ENCODE measurements at places on chromosomes 13 and 19. TPM values are rescaled to one million over a fixed set of nuclear protein-coding genes. Genes with fewer than 3 reads are reported as not detected.
A peak's percentile ranks its signal among the peaks of the same experiment; 100 is the strongest.

The A1BG gene
- 26.4 TPM for total RNA-seq

The ZNF888 gene
- 2.7 TPM for total RNA-seq

The MAST1 gene
- 0.16 TPM for total RNA-seq

The FKBP8 gene
- total RNA-seq: 300 TPM

The TSC22D1 gene
- total RNA-seq: 38.8 TPM

The ZSCAN22 gene
- 2.2 TPM for total RNA-seq

The AKT2 gene
- total RNA-seq: 128 TPM

The GIPC3 gene
- 0.08 TPM for total RNA-seq

The KLK4 gene
- not detected for total RNA-seq

The IRGC gene
- total RNA-seq: not detected

The ZNF729 gene
- not detected for total RNA-seq

The RASAL3 gene
- not detected for total RNA-seq

The KASH5 gene
- total RNA-seq: not detected

- no peak for DNase-seq
These were observed 682.4 kb upstream of the ATXN8OS start for GRCh38 chr13:69425235-69425634.

DNA sequence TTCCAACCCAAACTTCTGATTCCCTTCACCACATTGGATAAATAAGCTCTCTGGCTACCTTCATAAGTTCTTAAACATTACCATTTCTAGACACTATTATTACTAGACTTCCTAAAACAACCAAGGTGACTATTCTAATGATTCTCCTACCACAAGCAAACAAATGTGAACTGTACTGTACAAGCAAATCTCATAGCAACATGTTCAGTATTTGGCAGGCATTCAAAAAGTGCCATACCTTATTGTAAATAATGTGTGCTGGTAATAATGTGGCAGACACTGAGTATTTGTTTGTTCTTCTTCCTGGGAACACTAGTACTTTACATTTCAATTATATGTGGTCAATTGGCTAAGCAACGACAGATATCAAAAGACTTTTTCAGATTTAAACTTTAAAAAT is 986.0 kb upstream of the SPRY2 start:
- no peak for DNase-seq

DNA sequence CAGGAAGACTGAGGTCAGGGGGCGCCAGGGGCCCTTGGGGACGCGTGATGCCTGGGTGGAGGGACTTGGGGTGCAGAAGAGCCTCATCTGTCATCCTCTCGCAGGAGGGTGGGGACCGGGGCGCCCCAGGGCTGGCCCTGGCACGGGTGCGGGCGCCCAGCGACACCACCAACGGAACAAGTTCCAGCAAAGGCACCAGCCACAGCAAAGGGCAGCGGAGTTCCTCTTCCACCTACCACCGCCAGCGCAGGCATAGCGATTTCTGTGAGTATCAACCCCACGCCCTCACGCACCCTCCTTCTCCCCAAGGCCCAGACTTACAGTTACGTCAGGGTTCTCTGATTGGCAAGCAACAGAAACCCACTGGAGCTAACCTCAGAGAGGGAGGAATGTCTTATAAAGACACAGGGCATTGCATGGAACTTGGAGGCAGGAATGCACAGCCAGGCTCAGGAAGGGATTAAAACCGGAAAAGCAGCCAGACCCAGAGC is 29.4 kb downstream of the MARK4 start:
- DNase-seq: no peak

- peak; percentile 83 for DNase-seq
These were observed 99.0 kb upstream of the TSHZ3 start for GRCh38 chr19:31448221-31448657.

- DNase-seq: no peak
These were observed 893.4 kb upstream of the MIR17HG start for GRCh38 chr13:90454002-90454636.

GRCh38 chr19:56642711-56643459 is at the start of gene SMIM17:
Gene SMIM17 (plus strand): TSS chr19:56643159. CDS start chr19:56645668, 2,509 bp downstream.
- DNase-seq: no peak

- no peak for DNase-seq
These were observed 93.4 kb downstream of the ABCC4 start for GRCh38 chr13:95207769-95208366.

DNA sequence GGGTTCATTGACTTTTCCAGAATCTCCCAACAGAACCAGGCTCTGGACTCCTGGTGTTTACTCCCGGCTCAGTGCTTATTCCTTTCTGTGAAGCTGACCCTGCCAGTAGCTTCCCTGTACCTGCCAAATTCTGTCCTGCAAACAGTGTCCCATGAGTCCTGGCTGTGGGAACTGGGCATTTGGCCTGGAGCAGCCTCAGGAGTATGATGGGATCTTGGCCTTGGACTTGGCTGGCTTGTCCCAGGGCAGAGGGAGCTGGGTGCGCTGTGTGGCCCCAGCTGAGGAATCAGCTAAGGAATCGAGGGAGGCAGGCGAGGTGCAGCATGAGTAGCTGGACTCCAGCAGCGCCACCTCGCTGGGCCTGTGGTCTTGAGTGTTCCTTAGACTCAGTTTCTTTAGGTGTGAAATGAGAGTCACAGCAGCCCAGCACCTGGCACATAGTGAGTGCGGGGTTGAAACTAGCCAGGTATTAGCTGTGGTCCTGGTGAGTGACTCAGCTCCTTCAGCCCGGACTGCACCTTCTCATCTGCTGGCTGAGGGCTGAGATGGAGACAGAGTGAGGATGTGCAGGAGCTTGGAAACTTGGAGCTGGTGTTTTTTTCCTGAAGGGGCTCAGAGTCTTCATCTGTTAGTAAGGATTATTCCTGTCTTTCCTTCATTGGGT is 10.4 kb downstream of the CLASRP start:
- DNase-seq: no peak

DNA sequence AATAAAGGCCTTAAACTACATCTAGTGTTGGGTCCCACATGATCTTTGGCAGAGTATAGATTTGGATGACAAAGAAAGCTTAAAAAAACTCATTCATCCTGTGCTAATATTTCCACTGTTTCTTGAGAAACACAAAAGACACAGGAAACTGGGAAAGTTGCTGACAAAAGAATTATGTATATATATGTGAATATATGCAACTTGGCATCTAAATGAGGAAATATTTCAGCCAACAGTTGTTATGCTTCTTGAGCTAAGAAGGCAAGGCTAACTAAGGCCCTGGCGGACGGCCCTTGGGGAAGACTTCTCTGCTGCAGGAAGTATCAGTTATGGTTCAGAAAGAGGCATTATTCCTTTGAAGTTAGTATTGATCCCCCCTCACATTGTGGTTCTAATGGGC is 491.8 kb downstream of the DIAPH3 start:
- no peak for DNase-seq

DNA sequence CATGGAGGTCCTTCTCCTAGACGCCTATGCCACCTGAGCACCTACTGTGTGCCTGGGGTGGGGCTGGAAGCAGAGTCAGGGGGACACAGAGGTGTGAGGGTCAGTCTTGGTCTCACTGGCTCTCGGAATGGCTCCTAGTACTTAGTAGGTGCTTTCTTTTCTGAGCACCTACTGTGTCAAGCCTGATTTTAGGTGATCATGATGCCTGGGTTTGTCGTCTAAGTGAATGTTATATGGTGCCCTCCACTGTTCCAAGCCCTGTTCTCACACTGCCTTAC is 20.0 kb downstream of the MYH14 start:
- DNase-seq: no peak

- no peak for DNase-seq
These were observed 8.6 kb upstream of the ZNF283 start for GRCh38 chr19:43818500-43818899.

DNA sequence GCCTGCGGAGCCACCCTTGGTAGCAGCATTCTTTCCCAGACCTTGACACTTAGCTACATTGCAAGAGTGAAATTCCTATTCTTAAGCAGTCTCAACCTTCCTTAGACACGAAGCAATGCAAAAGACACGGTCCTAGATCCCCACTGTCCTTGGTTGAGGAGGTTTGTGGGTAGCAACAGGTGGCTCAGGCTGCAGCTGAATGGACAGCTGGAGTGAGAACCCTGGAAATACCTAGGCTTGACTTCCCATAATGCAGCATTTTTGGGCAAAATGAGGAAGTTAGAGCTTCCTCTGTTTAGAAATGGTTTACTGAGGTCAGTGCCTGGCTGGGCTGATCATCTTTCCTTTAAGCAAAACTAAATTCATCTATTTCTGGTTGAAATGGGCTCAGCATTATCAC is 296.6 kb downstream of the RFC3 start:
- DNase-seq: no peak

DNA sequence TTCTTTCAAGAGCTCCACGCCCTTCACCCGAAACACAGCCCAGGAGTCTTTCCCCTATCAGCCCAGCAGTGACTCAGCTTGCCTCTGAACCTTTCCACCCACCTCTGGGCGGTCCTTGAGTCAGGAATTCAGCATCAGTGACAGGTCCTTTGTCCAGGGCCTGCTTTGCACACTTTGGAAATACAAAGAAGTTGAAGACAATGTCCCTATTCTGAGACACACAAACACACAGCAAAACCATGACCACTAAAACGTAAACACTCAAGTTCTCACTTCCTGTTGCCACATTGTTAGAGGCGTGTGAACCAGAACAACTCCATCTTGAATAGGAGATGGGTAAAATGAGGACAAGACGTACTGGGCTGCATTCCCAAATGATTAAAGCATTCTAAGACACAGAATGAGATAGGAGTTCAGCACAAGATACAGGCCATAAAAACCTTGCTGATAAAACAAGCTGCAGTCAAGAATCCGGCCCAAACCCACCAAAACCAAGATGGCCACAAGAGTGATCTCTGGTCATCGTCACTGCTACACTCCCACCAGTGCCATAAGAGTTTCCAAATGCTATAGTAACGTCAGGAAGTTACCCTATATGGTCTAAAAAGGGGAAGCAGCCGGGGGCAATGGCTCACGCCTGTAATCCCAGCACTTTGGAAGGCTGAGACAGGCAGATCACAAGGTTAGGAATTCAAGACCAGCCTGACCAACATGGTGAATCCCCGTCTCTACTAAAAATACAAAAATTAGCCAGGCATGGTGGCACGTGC is 49.2 kb upstream of the ATP12A start:
- no peak for DNase-seq

- DNase-seq: no peak
These were observed 10.6 kb upstream of the TPRX2 start for GRCh38 chr19:47848425-47848822.

- no peak for DNase-seq
These were observed 56.2 kb downstream of the FLT1 start for GRCh38 chr13:28438598-28439334.

DNA sequence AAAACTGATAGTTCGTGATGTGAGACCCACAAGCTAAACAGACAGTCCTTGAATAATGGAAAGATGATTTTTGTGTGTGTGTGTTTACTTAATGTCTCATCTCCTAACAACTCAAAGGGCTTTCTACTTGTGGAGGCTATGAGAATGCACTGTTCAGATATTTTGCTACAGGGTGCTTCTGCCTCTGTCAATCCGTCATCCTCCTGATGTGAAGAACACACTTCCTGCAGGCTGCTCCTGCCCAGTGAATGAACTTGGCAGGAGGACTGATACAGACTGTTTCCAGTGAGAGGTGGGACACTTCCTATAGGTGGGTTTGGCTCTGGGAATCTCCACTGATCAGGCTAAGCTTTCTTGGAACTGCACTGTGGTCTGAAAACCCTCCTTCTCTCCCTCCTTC is 168.4 kb upstream of the STARD13 start:
- peak; percentile 10 for DNase-seq

GRCh38 chr19:10936661-10937084 is 8.1 kb downstream of the TIMM29 start:
- DNase-seq: peak; percentile 65

GRCh38 chr13:20902438-20903163 is at the start of gene XPO4:
Gene XPO4 (minus strand): TSS chr13:20902746. CDS start chr13:20902738, 8 bp downstream.
- peak; percentile 63 for DNase-seq

- no peak for DNase-seq
These were observed 359.5 kb upstream of the ARGLU1 start for GRCh38 chr13:106927421-106927820.

- DNase-seq: no peak
These were observed 45.1 kb downstream of the MTUS2 start for GRCh38 chr13:28865149-28865744.

GRCh38 chr19:6464070-6464873 is at the start of gene CRB3:
Gene CRB3 (plus strand): TSS chr19:6464271. CDS start chr19:6464702, 431 bp downstream.
- DNase-seq: no peak

- no peak for DNase-seq
These were observed 215.5 kb upstream of the SERP2 start for GRCh38 chr13:44158098-44158521.

- DNase-seq: peak; percentile 35
These were observed 85.3 kb upstream of the FRY start for GRCh38 chr13:31946091-31946770.

- DNase-seq: no peak
These were observed 1000.6 kb downstream of the OLFM4 start for GRCh38 chr13:54029226-54029625.

DNA sequence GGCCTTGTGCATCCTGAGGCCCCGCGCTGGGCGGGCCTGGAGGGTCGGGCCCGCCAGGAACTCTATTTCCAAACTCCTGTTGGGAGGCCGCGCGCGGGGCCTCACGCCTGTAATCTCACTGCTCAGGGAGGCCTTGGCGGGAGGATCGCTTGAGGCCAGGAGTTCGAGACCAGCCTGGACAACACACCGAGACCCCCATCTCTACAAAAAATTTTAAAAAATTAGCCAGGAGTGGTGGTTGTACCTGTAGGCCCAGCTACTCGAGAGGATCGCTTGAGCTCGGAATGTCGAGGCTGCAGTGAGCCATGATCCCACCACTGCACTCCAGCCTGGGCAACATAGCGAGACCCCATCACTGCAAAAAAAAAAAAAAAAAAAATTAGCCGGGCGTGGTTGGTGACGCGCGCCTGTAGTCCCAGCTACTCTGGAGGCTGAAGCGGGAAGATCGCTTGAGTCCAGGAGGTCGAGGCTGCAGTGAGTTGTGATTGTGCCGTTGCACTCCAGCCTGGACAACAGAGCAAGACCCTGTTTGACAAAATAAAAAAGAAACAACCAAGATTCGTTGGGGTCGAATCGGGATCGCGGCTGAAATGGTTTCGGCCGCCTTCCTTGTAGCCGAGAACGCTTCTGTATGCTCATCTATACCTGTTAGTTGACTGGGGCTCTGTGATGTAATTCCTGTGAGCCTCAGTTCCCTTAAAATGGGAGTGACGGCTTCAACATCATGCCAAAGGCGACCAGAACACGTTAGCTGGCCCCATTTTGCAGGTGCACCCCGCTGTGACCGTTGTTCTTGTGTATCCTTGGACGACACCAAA is 636 bp downstream of the SF3A2 start:
- no peak for DNase-seq

GRCh38 chr19:46992699-46993535 is 26.7 kb upstream of the NPAS1 start:
- DNase-seq: no peak

- DNase-seq: no peak
These were observed 16.2 kb upstream of the ZNF544 start for GRCh38 chr19:58212336-58213074.

DNA sequence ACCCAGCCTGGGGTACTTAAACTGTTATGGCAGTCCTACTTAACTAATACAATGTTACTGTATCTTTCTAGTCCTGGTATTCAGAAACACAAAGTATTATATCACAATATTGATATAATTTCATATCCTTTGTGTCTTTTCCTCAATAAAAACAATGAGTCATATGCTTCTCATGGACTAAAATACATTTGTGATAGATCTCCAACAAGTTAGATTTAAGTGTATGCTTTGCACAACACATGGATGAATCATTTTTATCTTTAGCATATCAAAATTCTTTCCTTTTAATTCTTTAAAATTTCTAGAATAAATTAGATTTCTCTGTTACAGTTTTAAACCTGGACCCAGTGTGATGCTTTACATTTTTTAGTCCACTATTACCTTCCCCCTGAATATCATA is 1357.8 kb upstream of the ATXN8OS start:
- no peak for DNase-seq
